H7 (cell line): ENCODE measurements at places on chromosomes 4 and X.

- no peak for DNase-seq
Measured at GRCh38 chr4:35228313-35228712, 1016.0 kb downstream of the ARAP2 start.

GRCh38 chr4:22616516-22616915, 76.2 kb upstream of the GBA3 start:
- no peak for DNase-seq

DNA sequence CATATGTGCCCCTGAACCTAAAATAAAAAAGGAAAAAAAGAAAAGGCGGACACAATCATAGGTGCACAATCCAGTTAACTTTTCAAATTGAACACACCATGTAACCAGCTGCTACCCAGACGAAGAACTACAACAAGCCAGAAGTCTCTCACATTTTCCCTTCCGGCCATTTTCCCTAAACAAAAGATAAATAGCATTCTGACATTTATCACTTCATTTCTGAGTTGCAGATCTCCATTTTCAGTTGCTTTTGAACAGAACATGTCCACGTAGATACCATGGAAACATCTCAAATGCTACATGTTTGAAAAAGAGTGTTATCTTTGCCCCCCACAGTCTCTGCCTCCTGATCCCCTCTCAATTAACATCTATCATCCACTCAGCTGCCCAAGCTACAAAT, 29.2 kb upstream of the CABS1 start:
- DNase-seq = no peak

- DNase-seq = no peak
Measured at GRCh38 chr4:25013756-25014661, 16.7 kb downstream of the LGI2 start.

- DNase-seq = no peak
Measured at GRCh38 chr4:82698412-82698811, 100.2 kb downstream of the SCD5 start.

GRCh38 chrX:131704136-131704695, 160.3 kb downstream of the OR13H1 start:
- no peak for DNase-seq

DNA sequence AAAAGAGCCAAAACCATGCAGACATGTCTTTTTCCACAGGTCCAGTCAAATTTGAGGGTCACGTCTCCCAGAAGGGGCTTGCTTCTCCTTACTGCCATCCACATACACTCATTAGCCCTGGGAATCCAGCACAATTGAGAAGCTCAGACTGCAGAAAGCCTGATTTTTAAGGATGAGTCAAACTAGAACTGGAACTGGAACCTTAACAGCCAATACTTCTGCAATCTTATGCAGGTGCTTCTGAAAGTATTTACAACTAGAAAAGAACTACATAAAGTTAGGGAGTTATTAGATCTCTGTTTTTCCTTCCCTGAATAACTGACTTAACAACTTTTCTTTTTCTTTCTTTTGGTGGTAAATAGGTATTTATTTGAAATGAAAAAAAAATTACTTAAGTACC, 86.3 kb downstream of the CDS1 start:
- DNase-seq = no peak

DNA sequence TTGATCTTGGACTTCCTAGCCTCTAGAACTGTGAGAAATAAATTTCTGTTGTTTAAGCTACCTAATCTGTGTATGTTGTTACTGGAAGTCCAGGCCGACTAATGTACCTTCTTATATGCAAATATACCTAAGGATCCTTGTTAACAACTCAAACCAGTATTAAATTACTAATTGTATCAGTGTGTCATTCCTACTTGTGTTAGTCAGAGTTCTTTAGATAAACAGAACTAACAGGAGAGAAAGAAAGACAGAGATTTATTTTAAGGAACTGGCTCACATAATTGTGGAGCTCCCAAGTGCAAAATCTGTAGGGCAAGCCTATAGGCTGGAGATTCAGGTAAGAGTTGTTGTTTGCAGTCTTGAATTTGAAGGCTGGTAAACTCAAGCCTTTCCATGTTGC, 120.0 kb downstream of the ADGRL3 start:
- DNase-seq = no peak

GRCh38 chrX:34437586-34437985, 219.5 kb downstream of the TMEM47 start:
- no peak for DNase-seq

GRCh38 chrX:33892670-33893069, 239.4 kb downstream of the FAM47A start:
- DNase-seq = no peak

GRCh38 chr4:169993531-169993930, 32.7 kb downstream of the MFAP3L start:
- no peak for DNase-seq

GRCh38 chrX:126237524-126237923, 71.4 kb upstream of the DCAF12L2 start:
- DNase-seq = peak; percentile 6

- no peak for DNase-seq
Measured at GRCh38 chrX:1433646-1434357, 18.9 kb downstream of the ASMTL start.

- no peak for DNase-seq
Measured at GRCh38 chrX:97854086-97854485, 970.4 kb downstream of the RPA4 start.

DNA sequence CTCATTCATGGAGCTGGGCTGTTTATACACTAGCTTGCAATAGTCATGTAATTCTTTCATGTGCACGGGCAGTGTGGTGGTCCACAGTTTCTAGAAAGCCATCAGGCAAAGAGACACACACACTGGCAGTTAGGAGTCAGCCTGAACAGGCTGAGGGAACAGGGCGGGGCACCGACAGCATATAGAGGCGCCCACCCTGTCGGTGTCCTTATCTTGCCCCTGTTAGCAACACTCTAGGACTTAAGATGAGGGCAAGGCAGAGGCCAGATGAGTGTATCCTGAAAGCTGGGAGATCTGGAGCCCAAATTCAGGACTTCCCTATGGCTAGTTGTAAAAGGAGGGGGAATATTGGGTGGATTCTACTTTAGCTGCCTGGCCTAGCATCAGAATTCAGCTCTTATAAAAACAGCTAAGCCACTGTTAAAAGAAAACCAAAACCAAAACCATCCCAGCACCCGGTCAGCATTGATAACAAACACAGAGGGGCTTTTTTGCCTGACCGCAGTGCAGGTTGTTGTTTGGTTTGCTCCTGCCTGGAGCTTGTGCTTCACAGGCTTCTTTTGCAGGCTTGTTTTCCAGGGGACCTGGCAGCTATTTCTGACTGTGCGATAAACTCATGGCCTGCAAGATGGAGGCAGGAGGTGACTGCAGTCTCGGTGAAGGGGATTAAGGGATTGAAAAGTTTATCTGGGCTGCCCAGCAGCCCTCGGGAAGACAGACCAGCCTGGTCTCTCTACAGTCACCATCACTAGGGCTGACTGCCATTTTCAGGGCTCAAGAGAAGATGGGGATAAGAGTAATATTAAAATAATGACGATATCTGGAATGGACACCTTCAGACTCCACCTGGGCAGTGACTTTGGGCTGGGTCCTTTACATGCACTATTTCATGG, 638.9 kb downstream of the MID1IP1 start:
- DNase-seq = no peak

GRCh38 chrX:69808375-69808774, 192.5 kb downstream of the EDA start:
- no peak for DNase-seq

GRCh38 chrX:111886678-111887077, 10.7 kb downstream of the TRPC5OS start:
- no peak for DNase-seq

DNA sequence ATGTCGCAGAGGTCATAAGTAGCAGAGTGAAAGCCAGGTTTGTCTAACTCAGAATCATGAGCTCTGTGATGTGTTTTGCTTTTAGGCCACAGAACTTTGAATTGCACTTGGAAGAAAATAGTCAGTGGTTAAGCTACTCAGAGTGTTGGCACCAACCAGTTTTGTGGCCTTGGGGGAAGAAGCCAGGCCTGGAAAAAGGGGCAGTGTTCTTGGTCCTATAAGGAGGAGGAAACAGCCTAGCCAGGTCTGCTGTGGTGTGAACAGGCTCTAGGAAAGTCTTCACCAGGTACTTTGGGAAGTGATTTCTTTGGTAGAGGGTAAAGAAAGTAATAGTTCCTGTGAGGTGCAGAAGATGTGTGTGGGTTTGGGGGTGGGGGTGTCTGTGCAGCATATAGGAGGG, 49.2 kb downstream of the FHIP1A start:
- no peak for DNase-seq

DNA sequence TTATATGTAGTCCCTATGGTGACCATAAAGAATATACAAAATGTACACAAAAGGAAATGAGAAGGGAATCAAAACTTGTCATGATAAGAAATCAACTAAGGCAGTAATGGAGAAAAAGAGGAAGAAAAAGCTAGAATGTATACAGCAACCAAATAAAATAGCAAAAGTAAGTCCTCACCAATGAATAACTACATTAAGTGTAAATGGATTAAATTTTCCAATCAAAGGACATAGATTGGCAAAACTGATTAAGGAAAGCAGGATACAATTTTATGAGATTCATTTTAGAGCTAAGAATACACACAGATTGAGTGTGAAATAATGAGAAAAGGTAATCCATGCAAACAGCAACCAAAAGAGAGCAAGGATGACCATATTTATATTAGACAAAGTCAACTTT, 157.4 kb downstream of the TET2 start:
- no peak for DNase-seq

DNA sequence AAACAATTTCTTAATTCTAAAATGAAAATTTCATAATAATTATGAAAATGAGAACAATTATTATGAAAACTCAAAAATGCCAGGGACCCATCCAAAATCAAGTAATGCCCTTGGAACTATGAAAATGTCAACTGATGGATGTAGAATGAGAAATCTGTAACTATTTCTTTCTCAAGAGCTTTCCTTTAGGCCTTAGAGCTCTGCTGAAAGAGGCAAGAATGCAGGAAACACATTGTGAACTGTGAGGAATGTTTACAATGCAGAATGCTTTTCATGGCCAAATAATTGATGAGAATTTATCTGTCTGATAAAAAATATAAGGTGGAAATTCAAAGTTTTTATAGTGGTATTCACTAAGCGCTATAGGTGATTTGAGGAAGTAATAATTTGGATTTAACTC, 207.1 kb upstream of the PCDH18 start:
- no peak for DNase-seq

DNA sequence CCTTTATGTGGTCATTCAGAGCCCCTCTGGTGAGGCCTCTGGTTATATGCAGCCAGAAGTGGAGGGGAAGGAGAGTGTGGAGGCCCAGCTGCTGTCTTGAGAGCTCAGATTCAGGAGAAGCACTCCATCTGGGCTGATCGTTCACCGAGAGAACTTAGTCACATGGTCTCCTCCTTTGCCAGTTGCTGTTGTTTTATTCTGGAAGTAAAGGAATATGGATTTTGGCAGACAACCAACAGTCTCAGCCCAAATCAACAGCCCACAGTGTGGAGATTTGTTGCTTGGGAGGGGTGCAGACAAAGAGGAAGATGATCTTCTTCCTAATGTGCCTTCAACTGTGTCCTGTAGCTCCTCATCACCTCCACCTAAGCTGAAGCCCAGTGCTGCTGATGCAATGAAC, 355.4 kb downstream of the ANK2 start:
- DNase-seq = no peak

DNA sequence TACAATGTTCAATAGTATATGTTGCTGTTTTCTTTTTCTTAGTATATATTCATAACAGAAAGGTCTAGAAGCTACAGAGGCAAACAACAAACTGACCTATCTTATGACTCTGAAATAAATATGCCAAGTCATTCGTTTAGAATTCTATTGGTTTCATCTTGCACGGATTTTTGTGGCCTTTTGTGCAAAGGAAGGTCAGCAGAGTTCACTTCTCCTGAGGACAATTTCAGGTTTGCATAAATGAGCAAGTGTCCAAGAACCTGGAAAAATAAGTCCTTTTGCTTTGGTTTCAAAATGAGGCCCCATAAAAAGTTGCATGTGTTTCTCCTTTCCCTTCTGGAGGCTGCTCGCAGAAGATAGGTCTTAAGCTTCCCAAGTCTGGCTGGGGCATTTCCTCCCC, 156.9 kb downstream of the APBB2 start:
- DNase-seq = no peak

GRCh38 chrX:116232833-116233232, 62.3 kb downstream of the AGTR2 start:
- DNase-seq = no peak

DNA sequence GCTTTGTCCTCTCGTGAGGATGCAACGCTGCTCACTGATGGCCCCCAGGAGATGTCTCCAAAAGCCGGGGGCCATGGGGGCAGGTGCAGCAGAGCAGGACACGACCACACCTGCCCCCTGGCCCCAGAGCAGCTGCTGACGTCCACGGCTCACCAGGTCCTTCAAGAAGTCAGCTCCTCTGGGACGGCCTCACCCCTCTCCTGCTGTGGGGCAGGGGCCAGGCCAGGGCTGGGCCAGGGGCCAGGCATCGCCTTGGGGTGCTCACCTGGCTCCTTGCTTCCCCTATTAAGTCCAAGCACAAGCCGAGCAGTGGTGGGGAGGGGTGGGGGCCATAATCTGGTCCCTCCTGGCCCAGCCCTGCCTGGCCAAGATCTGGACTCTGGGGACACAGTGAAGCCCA, 28.6 kb upstream of the MXD4 start:
- DNase-seq = peak; percentile 29

- no peak for DNase-seq
Measured at GRCh38 chr4:174241162-174241561, 42.3 kb downstream of the FBXO8 start.

- no peak for DNase-seq
Measured at GRCh38 chr4:53043891-53044650, 182.0 kb downstream of the RASL11B start.

- DNase-seq = no peak
Measured at GRCh38 chr4:138223231-138223910, 18.8 kb downstream of the SLC7A11 start.

DNA sequence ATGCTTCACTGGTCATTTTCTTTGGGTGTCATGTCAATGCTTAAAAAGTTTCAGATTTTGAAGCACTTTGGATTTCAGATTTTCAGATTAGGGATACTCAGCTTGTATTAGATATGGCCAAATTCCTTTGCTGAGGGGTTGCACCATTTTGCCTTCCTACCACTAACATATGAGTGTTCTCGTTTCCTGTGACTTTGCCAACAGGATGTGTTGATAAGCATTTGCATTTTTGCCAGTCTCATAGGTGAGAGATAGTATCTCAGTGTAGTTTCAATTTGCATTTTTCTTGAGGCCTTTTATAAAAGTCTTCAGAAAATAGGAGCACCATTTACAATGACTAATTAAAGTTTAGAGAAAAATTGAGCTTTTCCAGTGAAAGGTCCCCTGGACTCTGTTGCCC, 71.6 kb upstream of the CLCN4 start:
- no peak for DNase-seq

GRCh38 chr4:18675586-18676525, 654.3 kb upstream of the LCORL start:
- no peak for DNase-seq

DNA sequence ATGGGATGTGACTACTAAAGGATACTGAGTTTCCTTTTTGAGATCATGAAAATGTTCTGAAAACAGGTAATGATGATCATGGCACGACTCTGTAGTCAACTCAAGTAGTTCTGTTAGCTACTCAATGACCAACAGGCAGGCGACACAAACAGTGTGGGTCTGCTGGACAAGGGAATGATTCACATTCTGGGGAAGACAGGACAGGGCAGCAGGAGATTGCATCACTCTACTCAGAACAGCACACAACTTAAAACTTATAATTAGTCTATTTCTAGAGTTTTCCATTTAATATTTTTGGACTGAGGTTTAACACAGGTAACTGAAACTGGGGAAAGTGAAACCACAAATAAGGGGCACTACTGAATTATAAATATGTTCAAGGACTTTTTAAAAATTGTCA, 365.2 kb downstream of the PRDM5 start:
- DNase-seq = no peak
